ENCODE measurements at places on chromosomes 16 and 17.

DNA sequence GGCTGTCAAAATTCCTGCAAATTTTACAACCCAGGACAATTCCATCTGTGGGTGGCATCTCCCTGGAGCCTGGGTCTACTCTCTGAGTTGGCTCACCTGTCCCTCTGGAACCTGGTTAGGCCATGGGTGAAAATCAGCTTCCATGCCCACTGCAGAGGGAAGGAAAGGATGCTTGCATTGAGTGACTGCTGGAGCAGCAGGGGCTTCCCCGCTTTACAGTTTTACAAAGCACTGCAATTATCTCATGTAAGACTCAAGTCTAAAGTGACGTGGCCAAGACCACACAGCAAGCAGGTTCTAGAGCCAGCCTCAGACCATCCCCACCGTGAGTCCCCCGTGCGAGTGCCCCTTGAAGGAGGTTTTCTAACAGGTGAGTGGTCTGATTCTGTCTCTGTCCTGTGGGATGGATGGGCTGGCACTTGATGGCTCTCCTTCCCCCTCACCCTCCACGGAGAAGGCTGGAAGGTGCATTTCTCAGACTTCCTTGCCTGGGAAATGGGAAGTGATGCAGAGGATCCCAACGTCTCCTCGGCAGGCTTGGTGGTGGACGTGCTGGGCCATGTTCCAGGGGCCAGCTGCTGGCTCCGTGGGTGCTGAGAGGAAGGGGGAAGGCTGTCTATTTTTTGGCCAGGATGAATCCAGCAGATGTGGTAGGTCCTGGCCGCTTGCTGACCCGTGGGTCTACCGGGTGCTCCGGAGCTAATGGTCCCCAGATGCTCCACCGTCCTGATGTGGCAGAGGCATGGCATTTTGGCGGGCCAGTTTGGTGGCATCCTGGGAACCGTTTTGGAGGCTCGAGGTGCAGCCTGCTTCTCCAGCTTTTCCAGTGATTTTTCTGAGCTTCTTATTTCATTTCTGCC lies 26.3 kb upstream of the CBX4 start:
- H3K36me3 ChIP-seq = no peaks in the 10 kb centered on the region
- H3K4me1 ChIP-seq = peaks cover 4% of the 10 kb centered on the region
- H3K27me3 ChIP-seq = no peaks in the 10 kb centered on the region
- H3K27ac ChIP-seq = no peak overlapping the region
- no peak overlapping the region for H3K4me3 ChIP-seq
- no peak for DNase-seq

DNA sequence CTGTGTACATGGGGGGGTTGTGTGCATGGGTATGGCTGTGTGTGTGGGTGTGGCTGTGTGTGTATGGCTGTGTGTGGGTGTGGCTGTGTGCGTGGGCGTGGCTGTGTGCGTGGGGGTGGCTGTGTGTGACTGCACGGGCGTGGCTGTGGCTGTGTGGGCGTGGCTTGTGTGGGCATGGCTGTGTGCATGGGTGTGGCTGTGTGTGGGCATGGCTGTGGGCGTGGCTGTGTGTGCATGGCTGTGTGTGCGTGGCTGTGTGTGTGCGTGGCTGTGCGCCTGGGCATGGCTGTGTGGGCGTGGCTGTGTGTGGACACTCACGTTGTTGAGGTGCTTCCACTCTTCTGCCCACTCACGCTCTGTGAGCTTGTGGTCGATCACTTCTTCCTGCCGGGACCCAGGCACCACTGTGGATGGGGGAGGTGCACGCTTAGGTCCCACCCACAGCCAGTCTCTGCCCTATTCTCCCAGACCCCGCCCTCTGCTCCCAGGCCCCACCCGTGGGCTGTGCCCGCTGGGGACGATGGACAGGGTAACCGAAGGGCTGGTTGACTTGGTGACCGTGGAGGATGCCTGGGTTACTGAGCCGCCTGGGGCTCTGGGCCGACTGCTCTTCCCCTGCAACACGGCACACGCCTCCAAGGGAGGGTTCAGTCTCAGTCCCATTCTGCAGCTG lies 16.0 kb upstream of the PABPN1L start:
- H3K27me3 ChIP-seq = no peaks in the 10 kb centered on the region
- H3K36me3 ChIP-seq = no peaks in the 10 kb centered on the region
- H3K4me1 ChIP-seq = no peaks in the 10 kb centered on the region
- H3K4me3 ChIP-seq = no peak overlapping the region
- no peak overlapping the region for H3K27ac ChIP-seq

GRCh38 chr16:66159987-66160386 lies 206.5 kb upstream of the CDH5 start:
- H3K4me3 ChIP-seq = no peak overlapping the region
- no peaks in the 10 kb centered on the region for H3K36me3 ChIP-seq
- H3K4me1 ChIP-seq = no peaks in the 10 kb centered on the region
- no peak for DNase-seq
- no peaks in the 10 kb centered on the region for H3K27me3 ChIP-seq
- H3K27ac ChIP-seq = no peak overlapping the region

DNA sequence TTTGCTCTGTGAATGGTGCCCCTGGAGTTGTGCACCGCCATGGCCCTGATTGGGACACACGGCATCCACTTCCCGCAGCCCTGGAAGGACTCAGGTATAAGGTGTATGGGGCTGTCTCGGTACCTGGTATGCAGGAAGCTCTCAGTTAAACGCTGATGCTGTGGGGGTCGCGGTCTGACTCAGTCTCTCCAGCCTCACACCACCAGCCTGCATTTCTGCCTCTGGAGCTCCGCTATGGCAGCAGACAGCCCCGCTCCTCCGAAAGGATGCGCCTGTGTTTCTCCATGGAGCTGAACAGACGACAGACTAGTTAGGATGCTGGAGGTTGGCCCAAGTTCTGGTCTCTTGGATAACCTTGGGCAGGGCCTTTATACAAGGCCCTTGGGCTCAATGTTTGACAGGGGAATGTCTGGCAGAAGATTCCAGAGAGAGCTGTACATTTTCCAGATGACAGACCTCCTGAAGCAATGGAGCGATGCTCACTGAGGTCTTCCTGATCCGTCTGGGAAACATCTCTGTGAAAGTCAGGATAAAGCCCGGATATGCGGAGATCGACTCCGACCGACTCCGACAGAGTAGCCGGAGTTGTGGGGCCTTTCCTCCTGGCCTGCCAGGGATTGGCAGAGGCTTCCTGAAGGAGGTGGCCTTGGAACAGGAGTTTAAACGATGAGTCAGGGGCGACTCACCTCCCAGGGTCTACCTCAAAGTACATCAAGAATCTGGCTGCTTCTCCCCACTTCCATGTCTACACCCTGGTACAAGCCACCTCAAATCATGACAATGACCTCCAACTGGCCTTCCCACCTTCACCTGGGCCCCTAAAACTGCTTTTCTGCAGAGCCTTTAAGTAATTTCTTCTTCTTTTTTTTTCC lies 21.9 kb upstream of the BCAR1 start:
- no peaks in the 10 kb centered on the region for H3K36me3 ChIP-seq
- H3K4me3 ChIP-seq = no peak overlapping the region
- DNase-seq = no peak
- no peak overlapping the region for H3K27ac ChIP-seq
- H3K4me1 ChIP-seq = peaks cover 4% of the 10 kb centered on the region

DNA sequence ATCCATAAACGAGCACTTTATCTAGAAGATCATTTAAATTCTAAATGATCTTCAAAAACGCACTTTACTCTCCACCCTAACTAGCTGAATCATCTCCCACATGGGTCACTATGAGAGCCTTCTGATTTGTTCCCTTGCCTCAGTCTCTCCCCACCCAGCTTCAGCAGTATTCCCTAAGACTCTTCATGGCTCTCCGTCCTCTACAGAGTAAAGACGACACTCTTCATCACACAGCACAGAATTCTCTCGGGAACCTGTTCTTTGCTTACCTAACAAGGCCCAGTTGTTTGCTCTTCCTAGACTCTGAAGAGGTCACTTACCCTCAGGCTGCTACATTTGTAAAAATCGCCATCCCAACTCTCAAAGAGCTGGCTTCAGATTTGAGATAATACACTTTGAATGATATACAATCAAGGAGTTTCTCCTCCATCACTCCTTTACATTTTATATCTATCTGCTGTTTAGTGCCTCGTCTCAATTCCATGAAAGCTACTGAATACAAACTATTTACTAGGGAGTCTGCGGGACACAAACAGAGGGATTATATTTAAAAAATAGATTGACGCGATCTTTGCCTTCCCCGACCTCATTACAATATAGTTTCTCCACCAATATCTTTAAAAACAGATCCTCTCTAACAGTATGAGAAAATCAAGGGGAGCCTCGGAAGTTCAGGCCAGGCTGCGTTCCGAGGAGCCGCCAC lies 511 bp upstream of the LIG3 start:
- H3K27me3 ChIP-seq = no peaks in the 10 kb centered on the region
- H3K4me1 ChIP-seq = peaks cover 25% of the 10 kb centered on the region
- no peak for DNase-seq
- peak overlapping the region; percentile 75 for H3K4me3 ChIP-seq

- H3K36me3 ChIP-seq = peaks cover 5% of the 10 kb centered on the region
- no peaks in the 10 kb centered on the region for H3K4me1 ChIP-seq
- no peak for DNase-seq
- no peak overlapping the region for H3K4me3 ChIP-seq
- no peaks in the 10 kb centered on the region for H3K27me3 ChIP-seq
These were observed 171.7 kb downstream of the KATNIP start for GRCh38 chr16:27721531-27722181.

DNA sequence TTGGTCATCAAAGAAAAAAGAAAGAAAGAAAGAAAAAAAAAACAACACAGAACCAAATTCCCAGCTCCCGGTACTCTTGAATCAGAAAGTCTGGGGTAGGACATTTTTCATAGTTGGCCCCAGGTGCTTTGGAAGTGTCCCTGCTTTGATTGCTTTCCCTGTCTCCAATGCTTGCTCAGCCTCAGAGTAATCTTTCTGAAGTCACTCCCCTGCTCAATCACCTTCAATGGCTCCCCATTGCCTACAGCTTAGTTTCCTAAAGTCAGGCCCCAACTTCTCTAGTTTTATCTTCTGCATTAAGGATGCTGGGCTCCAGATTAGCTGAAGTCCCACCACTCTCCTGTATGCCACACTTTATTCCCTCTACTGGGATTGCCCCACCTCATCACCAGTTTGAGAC lies 17.1 kb downstream of the CNGB1 start:
- H3K27me3 ChIP-seq = no peaks in the 10 kb centered on the region
- no peak overlapping the region for H3K4me3 ChIP-seq
- H3K27ac ChIP-seq = no peak overlapping the region

DNA sequence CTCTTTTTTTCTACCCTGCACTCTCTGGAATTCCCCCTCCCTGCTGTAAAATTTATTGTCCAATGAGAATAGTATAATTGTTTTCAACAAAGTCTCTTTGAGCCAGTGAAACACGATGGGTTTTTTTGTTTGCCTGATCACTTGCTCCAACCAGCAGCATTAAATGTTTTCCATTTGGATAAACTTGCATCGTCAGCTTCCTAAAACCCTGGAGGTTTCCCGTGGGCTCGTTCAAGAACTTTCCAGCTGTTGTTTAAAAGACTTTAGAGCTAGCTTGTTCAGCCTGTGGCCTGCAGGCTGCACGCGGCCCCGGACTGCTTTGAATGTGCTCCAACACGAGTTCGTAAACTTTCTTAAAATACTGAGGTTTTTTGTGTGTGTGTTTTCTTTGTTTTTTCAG lies 14.9 kb downstream of the NAGPA start:
- H3K27ac ChIP-seq = no peak overlapping the region
- no peaks in the 10 kb centered on the region for H3K27me3 ChIP-seq
- H3K4me1 ChIP-seq = no peaks in the 10 kb centered on the region
- no peak for DNase-seq
- H3K4me3 ChIP-seq = no peak overlapping the region
- no peaks in the 10 kb centered on the region for H3K36me3 ChIP-seq

Measured in CD4-positive, CD25-positive, alpha-beta regulatory T cell (primary cell).